ENCODE measurements at places on chromosomes 13 and 19.

- DNase-seq: no peak
Observed at GRCh38 chr19:460877-461720, at the start of gene SHC2. Gene SHC2, minus strand, starts transcription at chr19:461033. Its CDS starts 37 bp downstream, at chr19:460996.

DNA sequence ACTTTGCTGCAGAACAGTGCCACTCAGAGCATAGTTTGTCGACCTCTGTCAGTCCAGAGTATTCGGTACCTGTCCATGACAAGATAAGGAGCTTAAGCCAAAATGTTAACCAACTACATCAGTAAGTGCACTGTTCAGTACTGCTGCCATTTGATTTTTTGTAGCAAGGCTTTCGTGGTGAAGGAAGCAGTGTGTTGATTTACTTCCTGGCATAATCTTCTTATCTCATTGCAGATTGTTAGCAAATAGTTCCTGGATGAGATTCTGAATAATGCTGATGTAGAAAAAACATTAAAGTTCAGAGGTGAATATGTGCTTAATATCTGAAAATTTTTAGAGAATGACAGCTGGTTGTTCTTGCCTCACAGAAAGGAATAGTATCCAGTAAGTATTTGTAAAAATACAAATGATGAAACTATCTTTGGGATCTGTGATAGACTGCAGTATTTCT, 85.7 kb downstream of the LRRC63 start:
- no peak for DNase-seq

GRCh38 chr19:51194527-51195315, 30.2 kb upstream of the CD33 start:
- no peak for DNase-seq

DNA sequence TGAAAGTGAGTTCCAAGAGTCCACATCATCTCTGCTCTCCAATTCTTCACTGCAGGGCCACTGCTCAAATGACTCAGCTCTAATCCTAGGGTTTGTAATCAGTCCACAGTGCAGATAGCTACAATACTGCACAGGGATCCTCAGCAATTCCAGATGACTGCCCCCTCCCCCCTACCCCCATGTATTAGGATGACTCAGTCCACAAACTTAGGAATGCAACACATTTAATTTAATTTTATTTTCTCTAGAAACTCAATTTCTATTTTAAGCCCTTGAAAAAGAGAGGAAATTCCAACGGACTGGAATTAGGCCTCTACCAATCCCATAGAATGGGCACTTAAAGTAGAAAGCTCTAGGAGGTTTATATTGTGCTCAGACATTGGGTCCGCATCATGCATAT, 173.8 kb upstream of the SOX21 start:
- no peak for DNase-seq

- no peak for DNase-seq
Observed at GRCh38 chr13:45055902-45056648, 64.2 kb upstream of the GTF2F2 start.
